ENCODE measurements at places on chromosomes 6 and 20.

- DNase-seq = no peak
Measured at GRCh38 chr6:135506270-135506997, 8.9 kb upstream of the AHI1 start.

DNA sequence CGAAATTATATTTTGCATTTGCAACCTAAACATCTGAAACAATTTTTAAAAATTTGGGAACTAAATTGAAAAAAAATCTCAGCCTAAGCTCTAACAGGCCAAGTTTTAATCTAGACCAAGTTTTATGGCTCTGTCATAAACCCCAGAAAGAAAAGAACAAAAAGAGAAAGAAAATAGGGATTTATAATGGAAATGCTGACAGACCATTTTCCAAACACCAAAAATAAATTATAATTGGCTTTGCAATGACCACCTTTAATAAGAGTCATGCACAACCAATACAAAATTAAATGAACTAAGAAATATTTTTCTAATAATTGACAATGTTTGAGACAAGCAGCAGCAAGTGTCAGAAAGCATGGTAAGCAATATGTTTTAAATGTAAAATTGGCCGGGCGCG is 72.6 kb downstream of the WDR27 start:
- DNase-seq = no peak

DNA sequence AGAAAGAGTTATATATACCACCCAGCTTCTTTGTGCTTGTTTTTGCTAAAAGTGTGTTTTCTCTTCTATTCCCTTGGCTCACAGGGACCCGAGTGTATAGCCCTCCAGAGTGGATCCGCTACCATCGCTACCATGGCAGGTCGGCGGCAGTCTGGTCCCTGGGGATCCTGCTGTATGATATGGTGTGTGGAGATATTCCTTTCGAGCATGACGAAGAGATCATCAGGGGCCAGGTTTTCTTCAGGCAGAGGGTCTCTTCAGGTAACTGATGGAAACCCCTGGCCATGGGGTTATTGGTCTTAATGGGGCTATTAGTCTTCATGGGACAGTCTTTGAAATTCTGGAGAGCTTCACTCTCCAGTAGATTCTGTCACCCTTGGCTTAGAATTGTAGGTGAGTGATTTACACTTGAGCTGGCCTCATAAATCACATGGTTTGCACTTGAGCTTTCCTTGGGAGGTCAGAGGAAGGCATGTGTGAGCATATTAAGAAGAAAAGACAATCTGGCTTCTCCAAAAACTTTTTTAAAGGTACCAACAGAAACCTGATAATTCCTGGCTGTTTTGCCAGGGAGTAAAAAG is 3.0 kb downstream of the PIM1 start:
- DNase-seq = no peak

DNA sequence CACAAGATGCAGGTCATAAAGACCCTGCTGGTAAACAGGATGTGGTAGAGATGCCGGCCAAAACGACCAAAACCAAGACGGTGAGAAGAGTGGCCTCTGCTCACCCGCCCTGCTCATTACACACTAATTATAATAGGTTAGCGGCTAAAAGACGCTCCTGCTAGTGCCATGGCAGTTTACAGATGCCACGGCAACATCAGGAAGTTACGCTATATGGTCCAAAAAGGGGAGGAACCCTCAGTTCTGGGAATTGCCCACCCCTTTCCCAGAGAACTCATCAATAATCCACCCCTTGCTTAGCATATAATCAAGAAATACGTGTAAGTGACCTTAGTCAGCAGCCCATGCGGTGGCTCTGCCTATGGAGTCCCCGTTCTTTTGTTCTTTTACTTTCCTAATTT is 17.6 kb downstream of the BHLHE23 start:
- DNase-seq = no peak
